SHP77 treated with DMSO at 0.1 percent for 48 hours (cell line): ENCODE measurements at places on chromosomes 16 and 17.
A peak's percentile ranks its signal among the peaks of the same experiment; 100 is the strongest.

GRCh38 chr17:56185491-56186221 is 32.4 kb downstream of the ANKFN1 start:
- no peak for DNase-seq

DNA sequence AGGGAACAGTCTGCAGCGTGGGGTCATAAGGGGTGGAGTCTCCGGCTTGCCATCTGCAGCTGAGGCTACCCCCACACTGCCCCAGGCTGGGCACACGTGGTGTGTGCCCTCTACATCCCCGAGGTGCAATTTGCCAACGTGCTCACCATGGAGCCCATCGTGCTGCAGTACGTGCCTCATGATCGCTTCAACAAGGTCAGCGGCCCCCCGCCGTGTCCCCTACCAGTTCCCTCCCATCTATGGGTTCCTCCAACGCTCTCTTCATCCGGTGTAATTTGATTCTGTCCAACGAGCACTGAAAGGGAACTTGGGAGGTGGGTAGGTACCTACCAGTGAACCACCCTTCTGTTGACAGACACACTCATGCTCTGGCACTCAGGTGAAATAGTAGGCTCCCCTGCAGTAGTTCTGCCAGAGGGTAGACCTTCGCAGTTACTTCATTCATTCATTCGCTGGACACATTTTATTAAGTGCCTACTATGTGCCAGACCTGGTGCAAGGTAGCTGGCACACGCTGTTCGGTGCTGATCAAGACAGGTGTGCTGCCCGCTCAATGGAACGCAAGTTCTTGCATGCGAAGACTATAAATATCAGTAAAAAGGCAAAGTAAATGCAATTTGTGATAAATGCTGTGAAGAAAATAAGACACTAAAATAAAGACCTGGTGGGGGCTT is 2.7 kb downstream of the MLLT6 start:
- DNase-seq = no peak

DNA sequence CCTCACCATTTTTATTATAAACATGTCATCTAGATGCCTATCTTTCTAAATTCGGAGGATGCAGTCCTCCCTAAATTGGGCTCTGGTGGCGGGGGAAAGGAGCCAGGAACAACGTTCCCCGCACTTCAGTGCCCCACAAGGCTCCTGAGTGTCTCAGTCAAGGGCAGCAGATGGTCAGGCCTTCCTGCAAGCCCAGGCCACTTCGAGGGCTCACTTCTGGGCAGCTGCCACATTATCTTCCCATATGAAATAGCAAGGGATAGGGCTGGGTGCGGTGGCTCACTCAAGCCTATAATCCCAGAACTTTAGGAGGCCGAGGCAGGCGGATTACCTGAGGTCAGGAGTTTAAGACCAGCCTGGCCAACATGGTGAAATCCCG is 32.3 kb downstream of the FBXO31 start:
- DNase-seq = no peak

DNA sequence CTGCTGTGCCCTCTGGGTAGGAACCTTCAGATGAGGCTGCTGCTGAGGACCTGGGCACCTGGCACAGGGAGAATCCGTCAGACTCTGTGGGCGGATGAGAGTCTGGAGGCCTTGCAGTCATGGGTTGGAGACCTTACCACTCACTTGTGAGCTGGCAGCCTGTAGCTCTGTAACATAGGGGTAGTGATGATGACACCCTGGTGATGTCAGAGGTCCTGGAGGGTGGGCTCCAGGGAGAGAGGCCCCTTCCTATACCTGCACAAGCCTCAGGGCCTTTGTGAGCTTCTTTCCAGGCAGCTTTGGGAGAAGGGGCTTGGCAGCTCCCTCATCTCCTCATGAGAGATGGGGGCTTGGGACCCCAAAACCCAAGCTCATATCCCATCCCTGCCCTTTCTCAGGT is 1.6 kb downstream of the MIEF2 start:
- no peak for DNase-seq

- DNase-seq = no peak
These were observed 59.2 kb downstream of the MRM3 start for GRCh38 chr17:841313-841712.

- DNase-seq = no peak
These were observed 600 bp upstream of the BLTP2 start for GRCh38 chr17:28645576-28645939.

GRCh38 chr16:88634994-88635670 is 3.2 kb upstream of the IL17C start:
- DNase-seq = no peak

DNA sequence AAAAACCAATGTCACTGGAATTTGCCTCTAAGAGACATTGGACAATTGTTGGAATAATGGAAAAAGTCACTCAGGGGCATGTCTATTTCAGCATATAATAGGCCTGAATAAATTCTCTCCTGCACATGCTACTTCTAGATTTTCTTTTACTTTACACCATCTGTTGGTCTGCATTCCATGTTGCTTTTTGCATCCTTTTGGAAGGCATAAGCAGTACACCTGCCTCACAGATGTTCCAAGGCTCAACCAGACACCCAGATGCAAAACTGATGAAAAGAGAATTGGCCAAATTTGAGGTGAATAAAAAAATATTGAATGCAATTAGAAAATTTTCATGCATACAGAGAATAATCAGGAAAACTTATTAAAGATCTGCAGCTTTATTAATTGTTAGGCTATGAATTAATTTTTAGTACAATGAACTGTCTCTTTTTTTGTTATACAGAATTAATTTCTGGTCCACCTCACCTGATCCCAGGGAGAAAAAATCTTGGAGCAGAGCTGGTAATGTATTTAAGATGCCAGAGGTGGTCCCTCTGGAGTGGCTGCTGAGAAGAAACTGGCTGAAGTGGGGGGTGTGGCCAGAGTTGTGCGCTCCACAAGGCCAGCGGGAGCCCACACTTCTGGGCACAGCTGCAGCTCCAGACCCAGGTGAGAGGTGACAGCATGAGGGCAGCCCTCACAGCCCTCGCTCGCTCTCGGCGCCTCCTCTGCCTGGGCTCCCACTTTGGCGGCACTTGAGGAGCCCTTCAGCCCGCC is 778.6 kb downstream of the CDH11 start:
- DNase-seq = no peak

GRCh38 chr17:64491034-64491860 is 5.6 kb downstream of the POLG2 start:
- DNase-seq = no peak

DNA sequence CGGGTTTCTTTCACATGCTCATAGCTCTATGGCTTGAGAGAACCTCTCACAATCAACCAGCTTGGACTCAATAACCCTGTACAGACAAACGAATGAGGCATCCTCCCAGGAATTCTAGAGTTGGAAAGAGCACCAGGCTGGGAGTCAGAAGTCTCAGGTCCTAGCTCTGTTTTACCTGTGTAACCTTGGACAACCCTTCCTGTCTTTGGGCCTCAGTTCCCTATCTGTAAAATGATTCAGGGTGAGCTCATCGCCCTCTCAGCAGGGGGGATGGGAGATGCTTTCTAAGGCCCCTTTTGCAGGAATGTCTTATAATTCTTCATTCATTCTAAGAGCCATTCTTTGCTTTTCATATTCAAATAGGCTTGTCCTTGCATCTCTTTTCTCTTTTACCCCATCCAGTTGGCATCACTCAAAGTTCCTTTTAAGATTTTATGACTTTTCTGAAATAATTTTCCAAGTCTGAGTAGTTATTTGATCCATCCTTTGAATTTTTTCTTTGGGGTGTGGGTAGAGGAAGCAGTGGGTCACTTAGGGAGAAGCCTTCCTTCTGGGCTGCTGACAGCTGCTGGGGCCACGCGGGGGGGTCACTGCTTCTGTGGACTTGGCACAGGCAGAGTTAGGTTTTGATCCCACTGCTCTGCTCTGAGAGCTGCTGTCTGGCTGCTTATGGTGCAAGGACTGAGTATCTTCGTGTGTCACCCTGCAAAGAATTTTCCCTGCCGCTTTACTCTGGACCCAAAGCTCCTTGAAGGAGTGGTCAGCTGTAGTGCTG is 102.7 kb downstream of the UTP18 start:
- no peak for DNase-seq

- no peak for DNase-seq
These were observed 25.8 kb upstream of the AKTIP start for GRCh38 chr16:53528797-53529196.

DNA sequence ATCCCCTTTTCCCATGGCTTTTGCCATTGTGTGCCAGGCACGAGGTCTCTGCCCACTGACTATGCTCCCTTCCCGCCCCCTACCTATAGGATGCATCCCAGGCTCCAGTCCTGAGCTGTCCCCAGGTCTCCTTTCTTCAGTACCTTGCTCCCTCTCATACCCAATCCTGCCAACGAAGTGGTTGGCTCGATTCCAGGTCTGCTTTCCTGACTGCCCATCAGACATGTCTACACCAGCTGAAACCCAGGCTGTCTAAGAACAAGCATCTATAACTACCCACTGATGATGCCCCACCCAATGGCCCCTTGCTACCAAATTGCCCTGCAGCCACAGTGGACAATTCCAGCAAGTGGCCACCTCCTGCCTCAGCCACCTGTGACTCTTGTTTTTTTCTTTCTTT is 479.1 kb downstream of the SOX9 start:
- DNase-seq = peak; percentile 6

- peak; percentile 20 for DNase-seq
These were observed 4.3 kb downstream of the MYO1C start for GRCh38 chr17:1487939-1488825.

DNA sequence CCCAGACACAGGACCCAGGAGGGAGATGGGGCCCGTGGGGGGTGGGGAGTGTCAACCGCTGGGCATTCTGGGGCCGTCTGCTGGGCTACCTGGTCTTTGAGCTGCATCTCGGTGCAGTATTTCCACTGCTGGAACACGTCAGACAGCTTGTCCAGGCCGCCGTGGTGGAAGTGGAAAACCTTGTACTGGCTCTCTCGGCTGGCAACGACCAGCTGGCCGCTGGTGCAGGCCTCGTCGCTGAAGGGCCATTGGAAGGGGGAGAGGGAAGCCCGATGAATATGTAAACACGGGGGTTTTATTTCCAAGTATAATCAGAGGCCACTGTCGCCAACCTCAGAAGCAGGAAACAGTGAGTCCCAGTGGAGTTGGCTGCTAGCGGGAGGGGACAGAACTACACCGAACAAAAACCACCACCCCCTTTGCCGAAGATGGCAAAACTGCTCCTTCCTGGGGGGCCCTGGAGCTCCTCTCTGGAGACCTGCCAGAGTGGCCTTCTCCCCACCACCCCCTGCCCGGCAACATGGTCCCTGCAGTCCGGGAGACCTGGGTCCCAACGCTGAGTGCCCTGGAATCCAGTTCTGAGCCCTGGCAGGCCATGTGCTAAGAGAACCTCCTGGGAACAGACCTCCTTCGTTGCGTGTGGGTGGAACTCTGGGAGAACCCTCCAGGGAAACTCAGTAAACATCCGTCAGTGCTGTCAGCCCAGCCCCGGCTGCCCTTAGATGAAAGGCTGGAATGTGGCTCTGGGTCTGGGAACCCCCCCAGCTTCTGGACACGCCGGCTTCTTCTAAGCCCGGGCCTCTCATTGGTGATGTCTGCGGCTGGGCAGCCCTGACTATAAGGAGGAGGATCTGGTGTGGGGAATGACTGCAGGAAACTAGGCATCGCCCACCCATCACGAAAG is 84.1 kb downstream of the TBC1D16 start:
- DNase-seq = no peak

GRCh38 chr17:29726715-29727252 is 104.1 kb upstream of the CORO6 start:
- no peak for DNase-seq

GRCh38 chr17:80822021-80822699 is 169.5 kb upstream of the CHMP6 start:
- DNase-seq = no peak

DNA sequence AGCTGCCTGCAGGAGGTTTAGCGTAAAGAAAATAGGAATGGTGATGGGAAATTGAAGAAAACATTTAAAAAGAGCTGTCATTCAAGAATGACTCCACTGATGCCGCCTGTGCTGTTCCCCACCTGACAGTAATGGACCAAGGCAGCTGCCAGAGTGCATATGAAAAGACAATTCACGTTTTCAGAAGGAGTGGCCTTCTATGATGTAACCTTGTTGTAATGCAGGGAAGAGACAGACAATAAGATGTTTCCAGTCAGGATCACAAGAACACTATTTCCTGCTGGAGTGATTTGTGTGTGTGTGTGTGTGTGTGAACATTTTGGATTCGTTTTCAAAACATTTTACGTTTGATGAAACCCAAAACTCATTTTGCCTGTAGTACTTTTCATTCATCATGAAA is 203.7 kb downstream of the LGALS9B start:
- no peak for DNase-seq

DNA sequence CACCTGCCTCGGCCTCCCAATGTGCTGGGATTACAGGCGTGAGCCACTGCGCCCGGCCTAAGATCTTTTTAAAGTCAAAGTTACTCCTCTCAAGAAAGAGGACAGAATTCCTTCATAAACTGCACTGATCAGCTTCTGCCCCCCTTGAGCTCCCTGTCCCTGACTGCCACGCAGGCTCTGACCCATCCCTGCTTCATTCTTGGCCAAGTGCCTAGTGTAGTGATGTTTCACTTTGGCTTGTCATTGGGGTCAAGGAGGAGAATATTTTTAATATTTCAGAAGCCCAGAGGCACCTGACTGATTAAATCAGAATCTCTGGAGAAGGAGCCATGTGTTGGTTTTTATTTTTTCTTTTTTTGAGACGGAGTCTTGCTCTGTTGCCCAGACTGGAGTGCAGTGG is 9.1 kb downstream of the MRM1 start:
- DNase-seq = no peak

DNA sequence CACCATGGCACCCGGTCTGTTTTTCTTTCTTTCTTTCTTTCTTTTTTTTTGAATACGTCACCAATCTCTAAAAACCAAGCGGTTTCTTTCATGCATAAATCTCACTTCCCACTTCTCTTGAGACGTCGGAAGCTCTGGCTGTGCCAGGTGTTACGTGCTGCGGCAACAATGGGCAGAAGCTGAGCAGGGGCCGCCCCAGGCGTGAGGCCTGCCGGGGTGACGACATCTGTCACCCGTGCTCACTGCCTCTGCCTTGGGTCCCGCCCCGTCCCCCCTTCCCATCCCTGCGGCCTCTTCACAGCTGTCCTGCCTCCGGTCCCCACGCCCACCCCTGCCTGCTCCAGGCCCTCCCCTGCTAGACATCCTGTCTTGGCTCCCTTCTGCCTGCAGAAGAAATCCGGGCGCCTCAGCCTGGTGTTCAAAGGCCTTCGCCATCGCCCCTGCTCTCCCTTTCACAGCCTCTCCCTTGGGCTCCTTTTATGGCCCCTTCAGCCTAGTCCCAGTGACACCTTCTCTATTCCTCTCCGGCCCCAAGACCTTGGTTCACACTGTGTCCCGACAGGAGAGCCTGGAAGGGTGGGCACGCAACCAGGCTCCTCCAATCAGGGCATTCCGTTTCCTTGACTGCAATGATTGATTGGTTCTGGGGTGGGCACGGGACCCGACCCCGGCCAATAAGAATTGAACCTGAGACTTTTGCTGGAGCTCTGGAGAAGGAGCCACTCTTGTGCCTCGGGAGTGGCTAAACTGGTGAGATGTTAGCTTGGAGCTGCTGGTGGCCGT is 4.8 kb downstream of the P2RX1 start:
- peak; percentile 62 for DNase-seq

GRCh38 chr17:57357392-57357784 is 101.1 kb downstream of the MSI2 start:
- peak; percentile 16 for DNase-seq

DNA sequence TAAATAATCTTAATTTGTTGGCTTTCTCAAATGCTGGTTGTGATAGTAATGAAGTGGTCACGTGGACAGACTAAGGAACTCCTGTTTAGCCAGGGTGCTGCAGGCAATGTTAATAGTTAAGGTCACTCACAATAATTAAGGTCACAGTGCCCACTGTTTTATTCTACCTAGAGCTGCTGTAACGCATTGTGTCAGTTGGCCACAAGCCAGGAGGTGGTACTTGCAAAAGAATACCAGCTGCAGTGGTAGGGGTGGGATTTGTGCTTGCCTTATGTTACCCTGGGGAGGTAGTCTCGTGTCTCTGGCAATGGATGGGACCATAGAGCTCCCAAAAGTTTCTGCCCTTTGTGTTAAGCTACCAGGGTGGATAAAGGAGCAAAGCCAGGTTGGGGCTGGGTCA is 969.1 kb upstream of the CDH8 start:
- DNase-seq = no peak
